Stimulated activated CD4-positive, alpha-beta T cell treated with anti-CD3 and anti-CD28 coated beads, Interleukin-2, amount 100 ng/mL, for 4 hours (primary cell): ENCODE measurements at places on chromosomes 12 and 14.

GRCh38 chr14:44396226-44396625 lies 110.9 kb downstream of the FSCB start:
- DNase-seq = no peak

DNA sequence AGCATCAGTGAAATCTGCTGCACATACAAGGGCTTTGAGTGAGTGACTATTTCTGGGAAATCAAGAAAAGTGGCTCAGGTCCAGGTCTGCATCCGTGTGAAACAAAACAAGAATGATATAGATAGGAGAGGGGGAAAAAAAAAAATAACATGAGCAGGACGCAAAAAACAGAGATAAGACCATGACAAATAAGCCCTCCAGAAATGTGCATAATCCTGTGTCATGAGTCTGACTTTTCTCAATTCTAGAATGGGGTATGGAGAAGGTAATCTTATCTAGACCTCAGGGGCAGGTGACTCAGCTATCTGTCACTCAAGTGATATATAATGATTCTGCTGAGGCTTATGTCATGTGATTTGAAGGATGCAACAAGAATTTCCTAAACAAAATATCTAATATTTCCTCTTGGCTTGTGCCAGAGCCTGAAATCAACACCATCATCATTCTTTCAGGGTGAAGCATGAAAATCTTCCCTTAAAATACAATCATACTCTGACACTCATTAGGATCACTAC lies 250.0 kb downstream of the PHLDA1 start:
- DNase-seq = no peak

- peak; percentile 8 for DNase-seq
These were observed 923 bp upstream of the ITPR2 start for GRCh38 chr12:26833743-26834490.

- no peak for DNase-seq
These were observed 63.1 kb upstream of the VASH1 start for GRCh38 chr14:76698191-76698590.

DNA sequence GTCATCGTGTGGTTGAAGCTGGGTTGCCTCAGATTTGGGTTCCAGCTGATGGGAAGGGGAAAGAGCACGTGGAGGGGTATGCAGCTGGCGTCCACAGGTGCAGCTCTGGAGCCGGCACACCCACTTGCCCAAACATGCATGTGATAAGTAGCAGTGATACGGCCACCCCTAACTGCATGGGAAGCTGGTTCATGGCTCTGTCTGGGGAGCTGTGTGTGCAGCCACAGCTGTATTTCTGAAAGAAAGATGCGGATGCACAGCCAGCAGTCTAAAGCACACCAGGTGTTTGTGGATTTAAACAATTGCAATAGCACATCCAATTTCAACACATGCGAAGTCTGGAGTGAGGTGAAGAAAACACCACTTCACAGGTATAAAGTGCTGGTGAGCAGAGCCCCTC lies 181.4 kb downstream of the EFCAB11 start:
- DNase-seq = no peak

- peak; percentile 7 for DNase-seq
These were observed 17.6 kb upstream of the PLEKHH1 start for GRCh38 chr14:67515386-67516079.

- no peak for DNase-seq
These were observed 14.0 kb downstream of the SYNE3 start for GRCh38 chr14:95502381-95502950.

GRCh38 chr12:1517734-1518525 lies 76.5 kb downstream of the FBXL14 start:
- DNase-seq = no peak

DNA sequence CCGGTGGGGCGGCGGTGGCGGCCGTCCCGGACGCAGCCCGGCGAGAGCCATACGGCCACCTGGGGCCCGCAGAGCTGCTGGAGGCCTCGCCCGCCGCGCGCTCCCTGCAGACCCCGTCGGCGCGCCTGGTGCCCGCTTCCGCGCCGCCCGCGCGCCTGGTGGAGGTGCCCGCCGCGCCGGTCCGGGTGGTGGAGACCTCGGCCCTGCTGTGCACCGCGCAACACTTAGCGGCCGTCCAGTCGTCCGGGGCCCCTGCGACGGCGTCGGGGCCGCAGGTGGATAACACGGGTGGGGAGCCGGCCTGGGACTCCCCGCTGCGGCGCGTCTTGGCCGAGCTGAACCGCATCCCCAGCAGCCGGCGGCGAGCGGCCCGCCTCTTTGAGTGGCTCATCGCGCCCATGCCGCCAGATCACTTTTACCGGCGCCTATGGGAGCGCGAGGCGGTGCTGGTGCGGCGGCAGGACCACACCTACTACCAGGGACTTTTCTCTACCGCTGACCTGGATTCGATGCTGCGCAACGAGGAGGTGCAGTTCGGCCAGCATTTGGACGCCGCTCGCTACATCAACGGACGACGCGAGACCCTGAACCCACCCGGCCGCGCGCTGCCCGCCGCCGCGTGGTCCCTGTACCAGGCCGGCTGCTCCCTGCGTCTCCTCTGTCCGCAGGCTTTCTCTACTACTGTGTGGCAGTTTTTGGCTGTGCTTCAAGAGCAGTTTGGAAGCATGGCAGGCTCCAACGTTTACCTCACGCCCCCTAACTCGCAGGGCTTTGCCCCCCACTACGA lies 716 bp downstream of the RIOX1 start:
- DNase-seq = peak; percentile 50

DNA sequence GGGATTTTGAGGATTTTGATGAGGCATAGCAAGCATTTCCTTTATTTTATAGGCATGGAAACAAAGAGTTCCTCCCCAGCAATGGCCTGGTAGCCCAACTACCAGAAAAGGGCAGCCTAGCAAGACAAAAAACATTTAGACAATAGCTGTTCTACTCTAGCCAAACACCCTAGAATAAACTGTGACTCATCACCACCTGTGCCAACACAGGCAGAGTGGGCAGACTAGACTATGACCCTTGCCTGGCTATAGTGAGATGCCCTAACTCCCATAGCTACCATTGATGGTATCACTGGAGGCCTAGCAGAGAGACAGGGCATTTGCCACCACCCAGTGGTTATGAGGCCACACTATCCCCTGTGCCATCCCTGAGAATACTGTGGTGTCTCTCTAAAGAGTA lies 15.5 kb upstream of the CCER1 start:
- no peak for DNase-seq

GRCh38 chr12:131917139-131917710 lies 11.9 kb upstream of the PUS1 start:
- DNase-seq = no peak

DNA sequence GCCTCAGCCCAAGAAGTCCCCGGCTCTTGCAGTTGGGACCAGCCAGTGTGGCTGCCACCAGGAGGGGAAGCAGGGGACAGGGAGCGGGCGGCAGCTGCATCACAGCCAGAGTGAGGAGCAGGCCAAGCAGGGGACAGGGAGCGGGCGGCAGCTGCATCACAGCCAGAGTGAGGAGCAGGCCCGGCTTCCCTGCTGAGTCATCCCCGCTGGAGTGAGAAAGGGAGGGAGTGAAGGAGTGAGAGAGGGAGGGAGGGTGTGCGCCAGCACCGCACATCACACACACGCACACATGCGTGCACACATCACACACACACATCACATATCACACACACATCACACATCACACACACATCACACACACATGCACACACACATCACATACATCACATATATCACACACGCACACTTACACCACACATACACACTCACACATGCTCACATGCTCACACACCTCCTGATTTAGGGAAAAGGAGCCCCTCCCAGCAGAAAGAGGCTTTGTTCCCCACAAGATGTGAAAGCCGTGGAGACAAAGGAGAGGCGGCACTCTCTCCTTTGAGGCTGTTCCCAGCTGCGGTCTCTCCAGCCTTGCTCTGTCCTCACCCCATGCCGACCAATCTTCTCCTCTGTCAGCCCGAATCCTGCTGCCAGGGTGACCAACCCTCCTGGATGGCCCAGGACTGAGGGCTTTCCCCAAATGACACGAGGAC lies 16.7 kb upstream of the ZDHHC22 start:
- DNase-seq = no peak

GRCh38 chr12:13442457-13442856 lies 245.9 kb downstream of the EMP1 start:
- DNase-seq = no peak

DNA sequence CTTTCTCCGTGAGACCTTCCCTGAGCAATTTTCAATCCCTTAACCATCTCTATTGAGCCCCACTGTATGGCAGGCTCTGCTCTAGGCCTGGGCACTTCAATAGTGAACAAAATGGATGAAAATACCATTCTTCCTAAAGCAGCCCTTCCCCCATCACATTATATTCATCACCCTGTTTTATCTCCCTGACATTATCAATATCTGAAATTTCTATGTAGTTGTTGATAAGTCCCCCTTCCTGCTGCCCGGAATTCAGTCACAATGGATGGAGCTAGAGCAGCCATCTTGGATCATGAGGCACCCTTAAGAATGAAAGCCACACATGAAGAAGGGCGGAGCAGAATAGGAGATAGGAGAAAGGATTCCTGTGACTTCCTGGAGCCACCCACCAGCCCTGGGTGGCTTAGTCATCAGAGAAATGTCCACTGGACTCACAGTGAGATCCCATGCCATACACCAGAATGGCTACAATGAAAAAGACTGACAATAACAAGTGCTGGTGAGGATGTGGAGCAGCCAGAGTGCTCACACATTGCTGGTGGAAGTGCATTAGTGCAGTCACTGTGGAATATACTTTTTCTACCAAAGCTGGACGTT lies 33.9 kb downstream of the SCARB1 start:
- DNase-seq = no peak

DNA sequence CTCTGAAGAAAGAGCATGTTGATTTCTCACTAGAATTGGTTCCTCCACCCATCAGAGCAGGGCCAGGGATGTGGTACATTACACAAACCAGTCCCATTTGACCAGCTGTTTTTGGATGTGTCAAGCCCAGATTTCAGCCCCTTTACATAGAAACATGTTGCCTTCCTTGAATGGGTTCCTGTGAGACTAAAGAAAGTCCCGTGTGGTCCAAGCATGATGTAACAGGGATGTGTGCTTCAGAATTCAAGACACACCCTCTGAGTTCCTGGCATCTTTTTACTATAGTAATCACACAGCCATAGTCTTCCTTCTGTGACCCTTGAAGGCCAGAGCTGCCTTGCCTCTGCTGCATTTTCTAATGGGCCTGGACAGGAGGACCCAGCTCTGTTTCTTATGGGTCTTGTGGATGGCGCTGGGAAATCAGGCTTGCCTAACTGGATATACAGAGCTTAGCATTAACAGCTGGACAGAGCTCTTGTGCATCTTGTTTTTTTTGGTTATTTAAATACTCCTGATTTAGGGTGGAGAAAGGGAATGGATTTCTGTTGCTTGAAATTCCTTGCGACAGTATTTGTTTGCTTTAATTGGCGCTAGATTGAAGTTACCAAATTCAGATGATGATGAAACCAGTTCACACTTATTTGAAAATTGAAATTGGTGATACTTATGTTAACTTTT lies 341.0 kb downstream of the ZFP36L1 start:
- no peak for DNase-seq

- DNase-seq = no peak
These were observed 35.8 kb upstream of the RNU6-7 start for GRCh38 chr14:32166029-32166428.

DNA sequence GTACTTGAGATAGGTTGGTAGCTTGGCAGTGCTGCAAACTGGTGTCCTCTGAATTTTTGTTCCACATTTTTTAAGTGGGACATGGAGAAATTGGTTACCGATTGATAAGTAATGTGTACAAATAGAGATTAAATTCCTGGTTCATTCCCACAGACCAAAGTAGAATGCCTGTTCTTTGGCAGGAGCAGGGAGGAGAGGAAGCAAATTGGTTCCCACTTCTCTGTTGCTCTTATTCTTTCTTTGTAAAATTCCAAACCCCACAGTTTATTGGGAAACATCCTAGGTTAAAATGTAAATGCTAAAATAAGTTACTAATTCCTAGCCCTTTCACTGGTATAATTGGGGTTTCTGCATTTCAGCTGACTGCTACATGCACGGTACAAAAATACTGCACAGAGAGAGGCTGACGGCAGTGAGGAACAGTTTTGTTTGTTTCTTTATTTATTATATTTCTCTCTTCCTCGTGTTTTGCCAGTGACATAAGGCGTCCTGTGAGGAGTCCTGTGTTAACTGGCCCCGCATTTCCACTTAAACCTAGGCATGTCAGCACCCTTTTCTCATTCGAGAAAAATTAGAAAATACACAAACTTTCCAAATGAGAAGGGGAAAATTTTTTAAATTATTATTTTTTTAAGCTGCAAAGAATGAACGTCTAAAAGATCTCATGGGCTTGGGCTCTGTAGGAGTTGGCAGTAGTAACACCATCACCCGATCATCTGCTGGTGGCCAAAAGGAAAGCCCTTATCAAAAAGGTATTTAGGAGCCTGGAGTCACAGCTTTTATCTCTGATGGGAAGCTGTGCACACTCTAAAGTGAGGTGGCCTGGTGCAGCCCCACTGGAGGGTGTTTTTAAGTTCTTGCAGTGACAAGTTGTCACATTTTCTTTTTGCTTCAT lies 25.4 kb upstream of the BCL7A start:
- no peak for DNase-seq

GRCh38 chr14:70660967-70661893 lies 19.5 kb downstream of the TTC9 start:
- DNase-seq = peak; percentile 29

GRCh38 chr14:29444805-29445204 lies 482.8 kb downstream of the PRKD1 start:
- DNase-seq = no peak

DNA sequence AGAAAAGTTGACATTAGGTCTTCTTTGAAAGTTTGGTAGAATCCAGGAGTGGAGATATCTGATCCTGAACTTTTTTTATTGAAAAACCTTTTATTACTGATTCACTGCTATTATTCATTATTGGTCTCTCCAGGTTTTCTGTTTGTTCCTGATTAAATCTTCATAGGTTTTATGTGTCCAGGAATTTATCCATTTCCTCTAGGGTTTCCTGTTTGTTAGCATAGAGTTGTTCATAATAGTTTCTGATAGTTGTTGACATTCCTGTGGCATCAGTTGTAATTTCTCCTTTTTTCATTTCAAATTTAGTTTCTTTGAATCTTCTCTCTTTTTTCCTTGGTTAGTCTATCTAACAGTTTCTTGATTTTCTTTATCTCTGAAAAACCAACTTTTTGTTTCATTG lies 370.3 kb downstream of the SLC6A15 start:
- no peak for DNase-seq

- no peak for DNase-seq
These were observed 5.9 kb upstream of the RERG start for GRCh38 chr12:15227004-15227679.

- DNase-seq = no peak
These were observed 1049.0 kb downstream of the VRK1 start for GRCh38 chr14:97846156-97846555.

DNA sequence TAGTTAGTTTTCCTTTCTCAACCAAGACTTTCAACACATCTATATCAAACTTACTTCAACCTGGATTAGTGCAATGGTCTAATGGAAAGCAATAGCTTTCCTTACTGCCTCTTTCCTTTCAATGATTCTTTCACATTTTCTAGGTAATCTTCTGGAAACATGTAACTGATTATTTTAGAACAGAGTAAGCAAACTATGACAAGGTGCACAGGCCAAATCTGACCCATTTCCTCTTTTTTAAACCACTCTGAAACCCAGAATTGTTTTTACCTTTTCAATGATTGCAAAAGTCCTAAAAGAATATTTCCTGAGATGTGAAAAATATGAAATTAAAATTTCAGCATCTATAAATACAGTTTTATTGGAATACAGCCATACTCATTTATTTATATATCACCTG lies 81.6 kb upstream of the TMTC2 start:
- no peak for DNase-seq
